Neural progenitor cell (in vitro differentiated cells): ENCODE measurements at places on chromosomes 6 and 20.

DNA sequence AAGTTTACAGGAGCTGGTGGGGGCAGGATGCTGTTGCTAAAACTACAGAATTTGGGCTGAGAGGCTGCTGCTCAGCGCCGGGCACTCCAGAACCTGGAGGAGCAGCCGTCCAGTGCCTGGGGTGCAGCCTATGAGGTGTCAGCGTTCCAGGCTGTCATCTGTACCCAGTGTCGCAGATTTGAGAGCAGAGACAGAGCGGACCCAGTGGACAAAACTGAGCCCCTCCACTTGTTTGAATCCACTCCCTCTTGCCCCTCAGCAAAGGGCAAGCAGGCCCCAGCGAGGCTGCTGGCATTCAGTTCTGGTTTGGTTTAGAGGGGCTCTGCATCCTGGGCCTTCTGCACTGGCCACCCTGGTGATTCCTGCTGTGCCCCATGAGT is 144.3 kb downstream of the TBC1D7 start:
- DNase-seq: no peak

GRCh38 chr20:53652859-53653517 is 59.3 kb upstream of the ZNF217 start:
- no peak for DNase-seq

DNA sequence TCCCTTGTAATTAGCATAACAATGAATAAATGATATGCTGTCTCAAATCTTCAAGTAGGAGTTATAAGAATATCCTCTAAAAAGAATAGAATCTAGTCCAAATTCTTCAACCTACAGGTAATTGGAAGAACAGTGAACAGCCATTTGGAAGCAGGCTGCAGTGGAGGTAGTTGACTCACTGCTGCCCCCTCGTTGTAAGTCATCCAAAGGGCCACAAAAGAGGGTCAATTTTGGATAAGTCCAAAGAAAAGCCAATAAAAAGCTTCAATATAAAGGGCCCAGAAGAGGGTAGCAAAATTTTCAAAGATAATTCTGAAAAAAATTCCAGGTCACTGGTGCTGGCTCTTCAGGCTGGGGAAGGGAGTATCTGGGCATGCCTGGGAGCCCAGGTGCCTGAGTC is 60.8 kb upstream of the SSTR4 start:
- peak; percentile 37 for DNase-seq

- no peak for DNase-seq
Measured at GRCh38 chr6:170243386-170243785, 47.5 kb downstream of the DLL1 start.

GRCh38 chr6:149752600-149753373 is 3.2 kb downstream of the PCMT1 start:
- DNase-seq: no peak

- DNase-seq: no peak
Measured at GRCh38 chr6:112284603-112285002, 30.2 kb upstream of the LAMA4 start.

GRCh38 chr20:15922556-15922955 is 650.7 kb downstream of the KIF16B start:
- no peak for DNase-seq

DNA sequence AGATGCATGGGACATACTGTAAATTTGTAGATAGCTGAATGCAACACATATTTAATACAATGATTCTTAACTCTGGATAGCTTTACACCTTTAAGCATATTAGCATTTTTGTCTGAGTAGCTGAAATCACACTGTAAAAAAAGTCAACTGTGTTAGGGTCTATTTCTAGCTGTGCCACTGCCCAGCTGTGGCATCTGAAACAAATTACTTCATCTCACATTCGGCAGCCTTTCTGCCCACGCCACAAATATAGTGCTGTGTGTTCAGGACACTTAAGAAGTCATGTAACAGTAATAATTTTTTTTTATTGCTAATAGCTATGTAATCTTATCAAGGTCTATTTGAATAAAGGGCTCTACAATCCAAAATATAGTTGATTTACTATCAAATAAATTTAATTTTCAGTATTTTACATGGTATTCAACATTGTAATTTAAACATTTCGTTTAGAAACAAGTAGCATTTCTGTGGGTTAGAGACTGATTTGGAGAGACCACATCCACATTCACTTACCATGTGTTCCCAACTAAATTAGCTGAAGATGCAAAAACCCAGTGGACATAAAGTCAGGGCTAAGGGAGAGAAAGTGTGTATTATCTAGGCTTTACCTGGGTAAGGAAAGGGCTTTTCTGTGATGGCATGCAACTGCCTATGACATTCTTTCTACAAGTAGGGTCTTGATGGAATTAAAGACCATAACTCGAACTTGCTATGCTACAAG is 276.7 kb downstream of the PLCB1 start:
- no peak for DNase-seq

DNA sequence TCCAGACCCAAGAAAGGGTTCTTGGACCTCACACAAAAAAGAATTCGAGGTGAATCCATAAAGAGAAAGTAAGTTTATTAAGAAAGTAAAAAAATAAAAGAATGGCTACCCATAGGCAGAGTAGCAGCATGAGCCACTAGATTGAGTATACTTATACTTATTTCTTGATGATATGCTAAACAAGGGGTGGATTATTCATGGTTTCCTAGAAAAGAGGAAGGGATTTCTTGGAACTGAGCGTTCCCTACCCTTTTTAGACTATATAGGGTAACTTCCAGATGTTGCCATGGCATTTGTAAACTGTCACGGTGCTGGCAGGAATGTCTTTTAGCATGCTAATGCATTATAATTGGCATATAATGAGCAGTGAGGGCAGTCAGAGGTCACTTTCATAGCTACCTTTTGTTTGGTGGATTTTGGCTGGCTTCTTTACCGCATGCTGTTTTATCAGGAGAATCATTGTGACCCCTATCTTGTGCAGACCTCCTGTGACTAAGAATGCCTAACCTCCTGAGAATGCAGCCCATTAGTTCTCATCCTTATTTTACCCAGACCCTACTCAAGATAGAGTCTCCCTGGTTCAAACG is 44.3 kb downstream of the TENT5A start:
- peak; percentile 44 for DNase-seq

DNA sequence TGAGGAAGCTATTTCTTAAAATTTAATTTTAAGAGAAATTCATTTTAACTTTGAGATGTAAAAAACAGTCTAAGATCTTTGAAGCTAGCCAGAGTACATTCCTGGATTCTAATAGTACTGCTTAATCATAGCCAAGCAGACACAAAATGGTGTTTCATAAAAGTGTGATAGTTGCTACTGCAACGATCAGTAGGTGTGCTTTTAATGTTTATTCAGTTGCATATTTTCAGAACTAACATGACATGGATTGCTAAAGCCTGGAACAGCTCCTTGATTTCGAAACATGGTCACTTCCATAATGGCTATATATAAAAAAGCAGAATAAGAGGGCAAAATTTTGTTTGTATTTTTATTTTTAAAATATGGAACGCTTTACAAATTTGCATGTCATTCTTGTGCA is 35.5 kb downstream of the SESN1 start:
- DNase-seq: no peak

DNA sequence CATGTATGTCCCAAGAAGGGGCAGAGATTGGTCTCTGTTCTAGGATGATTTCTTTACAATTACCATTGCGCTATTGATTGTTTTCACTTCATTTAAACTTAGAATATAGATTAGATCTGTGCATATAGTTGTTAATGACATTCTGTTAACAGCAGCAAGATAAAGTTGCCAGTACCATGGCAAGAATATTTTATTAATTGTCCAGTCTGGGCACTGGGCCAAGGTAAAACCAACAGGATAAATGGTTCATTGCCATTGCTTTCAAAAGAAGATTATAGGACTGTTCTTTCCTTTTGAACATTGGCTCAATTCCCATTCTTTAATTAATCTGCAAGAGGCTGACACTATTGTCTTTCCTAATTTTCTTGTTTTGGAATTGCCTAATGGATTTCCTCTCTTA is 592.4 kb downstream of the RFPL4B start:
- DNase-seq: no peak

- no peak for DNase-seq
Measured at GRCh38 chr6:167255918-167256553, 35.1 kb upstream of the UNC93A start.

DNA sequence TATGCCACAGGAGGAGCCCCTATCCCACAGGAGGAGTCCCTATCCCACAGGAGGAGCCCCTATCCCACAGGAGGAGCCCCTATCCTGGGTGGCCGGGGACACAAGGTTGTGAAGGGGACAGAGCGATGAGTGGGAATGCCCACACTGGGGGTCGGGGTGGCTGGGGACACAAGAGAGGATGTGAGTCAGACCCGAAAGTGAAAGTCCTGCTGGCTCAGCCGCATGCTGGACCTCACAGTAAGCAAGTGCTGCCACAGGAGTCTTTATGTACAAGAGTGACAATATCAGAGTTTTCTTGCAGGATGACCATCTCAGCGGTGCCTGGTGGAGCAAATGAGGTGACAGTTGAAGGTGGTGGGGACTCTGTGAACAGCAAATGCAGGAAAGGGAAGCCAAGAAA is 93.7 kb downstream of the PSMB1 start:
- DNase-seq: no peak

- no peak for DNase-seq
Measured at GRCh38 chr20:2871111-2871465, 2.2 kb upstream of the PTPRA start.

GRCh38 chr6:159071843-159072769 is 27.3 kb upstream of the TAGAP start:
- DNase-seq: no peak

- no peak for DNase-seq
Measured at GRCh38 chr6:30735668-30736314, 6.7 kb downstream of the FLOT1 start.

- no peak for DNase-seq
Measured at GRCh38 chr20:40511478-40511877, 177.6 kb downstream of the MAFB start.

DNA sequence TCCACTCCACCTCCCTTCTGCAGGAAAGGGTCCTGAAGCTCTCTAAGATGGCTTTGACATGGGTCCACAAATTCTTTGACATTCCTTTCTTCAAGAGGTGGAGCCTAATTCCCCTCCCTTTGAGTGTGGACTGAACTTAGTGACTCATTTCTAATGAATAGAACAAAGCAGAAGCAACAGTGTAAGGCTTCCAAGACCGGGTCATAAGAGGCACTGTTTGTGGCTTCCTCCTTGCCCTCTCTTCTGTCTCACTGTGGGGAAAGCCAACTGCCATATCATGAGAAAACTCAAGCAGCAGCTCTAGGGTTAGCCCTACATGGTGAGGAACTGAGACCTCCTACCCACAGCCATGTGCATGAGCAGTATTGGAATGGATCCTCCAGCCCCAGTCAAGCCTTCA is 5.9 kb upstream of the CDK5RAP1 start:
- DNase-seq: no peak

DNA sequence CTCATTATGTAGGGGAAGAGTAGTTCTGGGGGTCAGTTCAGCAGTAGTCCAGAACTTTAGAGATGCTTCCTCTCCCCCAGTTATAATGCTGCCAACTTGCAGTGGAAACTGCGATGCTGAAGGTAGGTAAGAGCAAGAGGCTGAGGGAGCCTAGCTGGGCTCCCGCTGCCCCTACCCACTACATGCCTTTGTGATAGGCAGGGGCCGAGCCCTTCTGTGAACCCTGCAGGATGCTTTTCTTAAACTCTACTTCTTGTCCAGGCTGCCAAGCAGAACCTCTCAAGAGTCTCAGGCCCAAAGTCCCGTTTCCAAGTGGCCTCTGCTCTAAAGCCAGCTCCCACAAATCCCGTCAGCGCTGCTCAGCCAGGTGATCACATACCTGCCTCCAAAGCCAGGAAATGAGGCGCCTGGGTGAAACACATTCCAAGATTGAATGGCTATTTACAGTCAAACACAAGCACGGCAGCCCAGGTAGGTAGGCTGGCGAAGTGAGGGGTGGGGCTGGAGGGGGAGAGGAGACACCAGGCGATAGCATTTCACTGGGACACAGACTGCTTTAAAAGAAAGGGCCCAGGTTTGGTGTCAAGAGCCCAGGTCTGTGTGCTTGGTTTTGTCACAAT is 150.7 kb downstream of the CD24 start:
- DNase-seq: no peak

GRCh38 chr6:108847738-108848115 is 495 bp upstream of the ARMC2 start:
- no peak for DNase-seq

DNA sequence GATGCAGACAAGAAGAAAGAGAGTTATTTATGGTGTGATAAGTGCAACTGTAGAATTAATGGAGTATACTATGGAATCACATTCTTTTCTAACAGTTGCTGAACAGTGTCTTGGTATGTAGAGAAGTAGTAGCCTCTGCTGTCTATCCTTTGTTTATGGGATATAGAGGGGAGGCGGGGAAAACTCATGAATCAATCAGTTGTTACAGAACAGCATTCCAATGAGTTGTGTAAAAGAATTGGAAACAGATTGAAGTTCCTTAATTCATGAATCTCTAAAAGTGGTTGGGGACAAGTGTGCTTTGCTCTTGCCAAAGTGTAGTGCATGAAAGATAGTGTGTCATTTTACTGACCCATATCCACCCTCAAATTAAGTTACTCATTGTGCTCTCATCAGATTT is 77.7 kb downstream of the FLRT3 start:
- DNase-seq: peak; percentile 3

DNA sequence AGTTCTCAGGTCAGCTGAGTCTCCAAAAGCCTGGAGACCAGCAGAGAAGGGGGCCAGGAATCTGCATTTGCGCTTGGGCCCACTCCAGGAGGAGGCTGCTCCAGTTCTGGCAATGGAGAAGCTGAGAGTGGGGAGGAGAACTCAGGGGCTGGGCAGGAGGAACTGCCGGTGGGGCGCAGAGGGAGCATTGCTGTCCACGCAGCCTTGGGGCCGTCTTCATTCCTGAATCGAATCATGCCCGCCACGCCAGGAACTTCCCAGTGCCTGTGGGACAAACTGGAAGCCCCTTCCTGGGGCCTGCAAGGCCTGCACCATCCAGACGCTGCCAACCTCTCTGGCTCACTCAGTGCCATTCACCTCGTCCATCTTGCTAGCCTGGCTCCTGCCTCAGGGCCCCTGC is 16.9 kb downstream of the RAB44 start:
- DNase-seq: no peak
